ENCODE measurements at places on chromosomes 13 and 19.

DNA sequence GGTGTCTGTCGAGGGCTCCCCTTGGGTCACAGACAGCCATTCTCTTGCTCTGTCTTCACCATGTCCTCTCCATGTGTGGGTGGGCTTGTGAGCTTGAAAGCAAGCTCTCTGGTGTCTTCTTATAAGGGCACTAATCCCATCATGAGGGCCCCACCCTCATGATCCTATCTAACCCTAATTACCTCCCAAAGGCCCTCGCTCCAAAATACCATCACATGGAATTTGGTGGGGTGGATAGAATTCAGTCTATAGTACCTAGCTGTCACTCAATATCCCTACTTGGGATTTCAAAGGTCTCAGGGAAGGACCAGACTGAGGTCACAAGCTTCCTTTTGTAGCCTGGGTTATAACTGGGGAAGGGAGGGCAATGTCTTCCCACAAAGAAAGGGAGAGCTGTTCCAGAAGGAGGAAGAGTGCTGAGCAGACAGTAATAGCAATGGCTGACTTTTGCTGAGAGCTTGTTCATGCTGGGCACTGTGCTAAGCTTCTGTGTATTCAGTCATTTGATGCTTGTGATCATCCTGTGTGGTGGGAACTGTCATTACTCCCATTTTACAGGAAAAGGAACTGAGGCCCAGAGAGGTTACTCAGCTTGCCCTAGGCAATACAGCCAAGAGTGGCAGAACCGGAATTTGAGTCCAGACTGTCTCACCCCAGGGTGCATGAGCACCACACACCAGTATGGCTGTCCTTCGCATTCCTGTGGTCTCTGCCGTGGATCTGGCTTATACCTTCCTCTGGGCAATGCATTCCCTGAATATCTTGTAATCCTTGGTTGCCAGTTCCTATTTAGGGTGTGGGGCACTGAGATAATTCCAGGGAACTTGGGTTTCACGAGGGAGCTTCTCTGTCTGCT is 8.2 kb downstream of the FXYD5 start:
- no peak for DNase-seq

DNA sequence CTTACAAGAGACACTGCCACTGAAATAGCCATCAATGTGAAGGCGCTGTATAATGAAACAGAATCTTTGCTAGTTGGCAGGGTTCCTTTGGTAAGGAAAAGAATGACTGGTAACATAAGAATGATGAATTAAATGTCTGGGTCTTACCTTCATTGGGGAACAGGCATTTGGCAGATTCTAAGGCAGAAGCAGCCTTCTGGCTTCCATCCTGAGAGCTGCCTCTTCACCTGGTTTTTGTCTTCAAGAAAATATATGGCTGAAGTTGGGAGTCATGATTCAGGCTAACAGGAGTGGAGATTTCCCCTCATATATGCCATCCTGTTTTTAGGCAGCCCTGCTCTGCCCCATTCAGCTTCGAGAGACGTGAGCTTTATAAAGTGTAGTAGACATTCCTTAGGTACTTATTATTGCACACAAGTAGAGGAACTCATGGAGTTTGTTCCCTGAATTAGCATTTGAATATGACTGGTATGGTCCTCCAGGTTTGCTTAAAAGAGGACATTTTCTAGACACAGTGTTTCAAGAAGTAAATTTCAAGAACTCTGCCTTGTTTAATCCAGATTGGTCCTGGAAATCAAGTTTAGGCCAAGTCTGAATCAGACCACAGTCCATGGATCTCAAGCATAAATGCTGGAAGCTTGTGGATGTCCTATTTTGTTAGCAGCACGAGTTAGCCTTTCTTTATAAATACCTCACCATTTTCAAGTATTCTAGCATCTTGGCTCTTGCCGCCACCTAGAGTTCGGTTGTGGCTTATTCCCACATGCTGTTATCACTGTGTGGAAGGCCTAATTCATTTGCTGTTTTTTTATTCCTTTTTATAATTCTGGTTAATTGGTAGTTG is 56.2 kb upstream of the AKAP11 start:
- DNase-seq, result peak; percentile 34

GRCh38 chr13:22091971-22092300 is 421.1 kb downstream of the FGF9 start:
- no peak for DNase-seq

GRCh38 chr19:47633517-47633916 is 24.6 kb downstream of the BICRA start:
- no peak for DNase-seq

DNA sequence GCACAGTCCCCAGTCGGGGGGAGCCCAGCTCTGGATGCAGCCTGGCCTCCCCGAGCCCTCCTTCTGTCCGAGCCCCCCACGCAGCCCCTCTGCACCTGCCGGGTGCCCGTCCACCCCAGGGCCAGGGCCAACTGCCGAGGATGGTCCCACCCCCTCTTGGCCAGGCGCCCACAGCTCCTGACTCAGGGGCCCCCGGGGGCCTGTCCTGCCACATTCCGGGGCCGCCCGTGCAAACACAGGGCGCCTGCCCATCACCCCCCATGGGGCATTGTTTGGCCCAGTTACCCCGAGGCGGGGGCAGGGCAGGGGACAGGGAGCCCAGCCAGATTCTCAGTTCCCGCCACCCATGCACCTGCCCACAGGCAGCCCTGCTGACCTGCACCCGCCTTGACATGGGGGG is 5.3 kb upstream of the TCF3 start:
- no peak for DNase-seq

DNA sequence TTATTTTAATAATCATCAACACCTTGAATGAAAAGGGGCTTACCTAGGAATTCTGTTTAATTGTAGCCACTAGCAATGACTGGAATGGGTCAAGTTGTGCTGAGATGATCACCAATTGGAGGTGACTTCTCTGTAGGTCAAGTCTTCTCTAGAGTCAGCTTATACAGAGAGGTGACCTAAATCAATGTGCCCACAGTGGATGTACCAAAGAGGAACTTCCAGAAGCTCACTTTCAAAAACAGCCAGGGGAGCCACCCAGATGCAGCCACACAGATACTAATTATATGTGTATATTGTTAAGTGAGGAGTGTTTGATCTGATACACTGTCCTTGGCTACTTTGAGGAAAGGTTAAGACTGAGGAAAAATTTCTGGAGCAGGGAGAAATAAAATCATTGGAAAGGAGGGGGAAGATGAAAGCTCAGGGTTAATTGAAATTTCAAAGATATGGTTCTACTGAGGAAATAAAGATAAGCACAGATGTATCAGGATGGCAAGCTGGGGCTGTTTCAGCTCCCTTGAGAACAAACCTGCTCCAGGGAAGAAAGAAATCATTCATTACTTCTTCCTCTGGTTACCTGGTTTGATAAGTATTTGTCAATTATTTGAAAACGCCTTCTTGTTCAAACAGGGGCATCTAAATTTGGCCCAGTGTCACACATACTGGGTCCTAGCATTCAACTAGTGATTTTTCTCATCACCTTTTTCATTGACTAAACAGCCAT is 5.1 kb downstream of the GPR183 start:
- no peak for DNase-seq

DNA sequence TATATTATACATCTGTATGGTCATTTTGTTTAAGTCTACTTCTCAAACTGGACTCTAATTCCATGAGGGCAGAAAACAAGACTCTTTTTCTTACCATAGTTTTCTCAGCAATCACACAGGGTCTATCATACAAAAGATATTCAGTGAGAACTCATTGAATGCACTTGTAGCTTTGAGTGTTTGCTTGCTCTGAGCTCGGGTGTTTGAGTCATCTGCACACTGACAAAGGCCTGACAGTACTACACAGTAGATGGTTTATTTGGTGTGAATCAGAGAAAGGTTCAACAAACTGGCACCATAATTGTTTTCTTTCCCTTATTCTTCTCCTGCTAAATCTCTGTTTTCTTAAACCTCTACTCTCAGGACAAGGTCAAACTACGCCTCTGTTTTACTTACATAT is 586.4 kb downstream of the LMO7 start:
- DNase-seq, result peak; percentile 25

- no peak for DNase-seq
Observed at GRCh38 chr13:30736461-30737320, 1.3 kb downstream of the ALOX5AP start.

DNA sequence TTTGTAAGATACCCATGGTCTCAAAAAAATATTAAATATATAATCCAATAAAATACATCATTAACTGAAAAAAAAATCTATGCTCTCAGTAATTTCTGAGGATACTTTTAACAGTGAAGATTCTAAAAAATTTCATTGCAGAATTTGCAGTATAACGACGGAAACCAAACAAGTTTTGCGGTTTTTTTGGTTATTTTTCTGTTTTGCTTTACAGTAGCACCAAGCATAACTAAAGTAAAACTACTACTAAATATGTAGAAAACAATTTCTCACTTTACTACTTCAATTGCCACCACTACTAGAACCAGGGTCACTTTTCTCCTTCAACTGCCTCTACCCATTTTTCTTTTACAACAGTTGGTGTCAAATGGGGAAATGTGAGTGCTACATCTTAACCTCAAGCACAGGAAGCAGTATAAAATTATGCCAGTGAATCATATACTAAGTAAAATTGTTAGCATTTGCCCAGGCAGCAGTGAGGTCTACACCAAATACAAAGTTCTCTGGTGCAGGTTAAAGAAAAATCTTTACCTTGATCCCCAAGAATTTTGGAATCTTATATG is 24.1 kb downstream of the MICU2 start:
- DNase-seq, result peak; percentile 11

DNA sequence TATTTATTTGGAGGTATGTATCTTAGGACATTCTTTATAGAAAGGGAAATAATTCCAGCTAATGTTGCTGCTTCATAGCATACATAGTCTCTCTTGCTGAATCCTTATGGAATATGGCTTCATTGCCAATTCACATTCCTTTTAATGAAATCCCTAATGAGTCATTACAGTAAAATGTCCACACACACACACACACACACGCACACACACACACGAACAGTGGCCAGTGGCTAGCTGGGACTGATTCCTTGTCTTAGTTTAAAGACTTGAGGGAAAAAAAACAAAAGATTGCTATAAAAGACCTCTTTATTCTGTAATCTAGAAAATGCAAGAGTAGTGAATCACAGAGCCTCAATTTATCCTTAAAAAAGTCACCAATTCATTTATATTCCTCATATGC is 301.6 kb downstream of the SLITRK6 start:
- DNase-seq, result peak; percentile 98

GRCh38 chr13:36158611-36159010 is 27.4 kb upstream of the DCLK1 start:
- no peak for DNase-seq

DNA sequence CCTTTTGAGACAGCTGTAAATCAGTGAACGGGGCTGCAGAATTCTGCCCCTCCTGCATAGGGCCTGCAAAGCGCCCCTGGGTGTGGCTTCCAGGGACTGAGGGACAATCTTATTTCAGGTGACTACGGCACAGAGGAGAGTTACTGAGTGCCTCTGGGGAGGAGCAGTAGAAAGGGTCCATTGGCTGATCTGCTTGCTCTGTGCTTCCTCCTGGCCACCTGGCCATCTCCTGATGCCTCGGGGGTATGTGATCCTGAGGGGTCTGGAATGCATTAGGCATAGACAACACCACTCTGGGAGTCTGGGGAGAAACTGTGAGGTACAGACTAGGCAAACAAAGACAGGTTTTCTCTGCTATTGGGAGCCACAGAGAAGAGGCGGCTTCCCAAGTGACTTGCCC is 2.8 kb downstream of the KCTD15 start:
- DNase-seq, result no peak

Measured in fibroblast of lung (primary cell).